ENCODE measurements at places on chromosomes 3 and 15.

GRCh38 chr15:40283615-40284300 is 894 bp upstream of the ANKRD63 start:
- no peak for DNase-seq

DNA sequence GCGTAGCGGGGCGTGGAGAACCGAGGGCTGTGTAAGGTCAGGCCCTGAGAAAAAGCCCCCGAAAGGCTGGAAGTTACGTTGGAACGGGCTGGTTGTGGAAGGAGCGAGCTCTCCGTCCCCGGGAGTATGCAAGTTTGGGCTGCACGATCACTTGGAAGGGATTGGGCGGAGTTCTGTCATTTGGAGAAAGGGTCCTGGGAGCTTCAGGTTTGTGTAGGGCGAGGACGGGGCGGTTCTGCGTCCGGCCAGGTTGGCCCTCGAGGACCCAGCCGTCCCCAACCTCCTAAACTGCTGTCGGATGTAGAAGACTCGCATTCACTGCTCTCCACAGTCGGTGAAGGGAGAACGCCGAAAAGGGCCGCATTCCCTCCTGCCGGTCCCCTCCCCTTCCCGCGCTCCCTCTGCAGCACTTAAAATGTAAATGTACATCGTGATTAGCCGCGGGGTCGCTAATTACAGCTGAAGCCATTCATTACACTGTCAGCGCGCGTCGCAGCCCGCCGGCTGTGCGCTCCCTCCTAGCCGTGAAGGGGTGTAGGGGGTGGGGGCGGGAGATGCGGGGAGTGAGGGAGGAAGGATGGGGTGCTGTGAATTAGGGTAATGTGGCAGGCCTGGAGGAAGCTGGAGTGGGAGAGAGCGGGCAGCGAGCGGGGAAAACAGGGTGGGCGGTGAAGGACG is 2.5 kb upstream of the RPP25 start:
- DNase-seq: no peak

GRCh38 chr3:121584418-121584817 is 8.8 kb upstream of the FBXO40 start:
- DNase-seq: no peak

- peak; percentile 96 for DNase-seq
Observed at GRCh38 chr3:147391781-147392624, 14.3 kb downstream of the ZIC4 start.

GRCh38 chr3:17544632-17545031 is 197.8 kb downstream of the TBC1D5 start:
- DNase-seq: peak; percentile 35

DNA sequence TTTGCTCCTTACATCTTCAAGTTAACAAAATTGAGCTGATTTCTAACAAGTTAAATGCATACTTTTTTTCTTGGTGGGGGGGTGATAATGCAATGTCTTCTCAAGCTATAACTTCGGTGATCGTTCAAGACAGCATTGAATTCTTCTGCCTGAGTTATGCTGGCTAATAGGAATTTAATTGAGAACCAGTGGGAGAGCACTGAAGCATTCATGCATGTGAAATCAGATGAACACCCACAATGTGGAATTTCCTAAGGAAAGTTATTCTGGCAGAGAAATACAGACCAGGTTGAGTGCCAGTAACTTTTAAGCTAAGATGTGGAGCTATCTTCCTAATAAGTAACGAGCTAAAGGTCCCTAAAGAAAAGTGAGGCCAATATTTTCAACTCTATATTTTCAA is 3.0 kb downstream of the SPATA16 start:
- DNase-seq: no peak

DNA sequence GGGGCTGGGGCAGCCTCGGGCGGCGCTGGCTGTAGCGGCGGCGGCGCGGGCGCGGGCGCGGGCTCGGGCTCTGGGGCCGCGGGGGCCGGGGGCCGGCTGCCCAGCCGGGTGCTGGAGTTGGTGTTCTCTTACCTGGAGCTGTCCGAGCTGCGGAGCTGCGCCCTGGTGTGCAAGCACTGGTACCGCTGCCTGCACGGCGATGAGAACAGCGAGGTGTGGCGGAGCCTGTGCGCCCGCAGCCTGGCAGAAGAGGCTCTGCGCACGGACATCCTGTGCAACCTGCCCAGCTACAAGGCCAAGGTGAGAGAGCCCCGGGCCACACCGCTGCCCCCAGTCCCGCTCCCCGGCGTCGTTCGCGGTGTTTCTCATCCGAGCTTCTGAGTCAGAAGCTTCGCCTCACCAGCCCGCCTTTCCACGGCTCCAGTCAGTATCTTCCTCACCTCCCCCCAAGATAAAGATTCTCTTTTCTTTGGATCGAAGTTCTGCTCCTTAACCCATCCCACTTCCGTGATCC is 600 bp downstream of the FBXO45 start:
- peak; percentile 65 for DNase-seq

DNA sequence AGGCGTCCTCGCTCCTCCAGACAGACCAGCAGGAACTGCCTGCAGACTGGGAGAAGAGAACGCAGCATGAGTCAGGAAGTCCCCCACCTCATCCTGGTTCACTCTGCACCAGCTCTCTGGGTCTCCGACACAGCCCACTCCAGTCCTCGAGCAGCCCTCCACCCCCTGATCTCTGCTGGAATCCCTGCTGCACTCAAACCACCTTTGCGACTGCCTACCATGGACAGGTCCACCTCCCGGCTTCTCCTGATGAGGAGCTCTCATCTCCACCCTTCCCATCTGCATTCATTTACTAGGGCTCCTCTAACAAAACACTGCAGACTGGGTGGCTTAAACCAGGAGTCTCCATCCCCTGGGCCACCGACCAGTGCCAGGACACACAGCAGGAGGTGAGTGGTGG is 202.3 kb upstream of the IGF1R start:
- no peak for DNase-seq

GRCh38 chr15:32825219-32825618 is 107.4 kb downstream of the GREM1 start:
- DNase-seq: peak; percentile 31

DNA sequence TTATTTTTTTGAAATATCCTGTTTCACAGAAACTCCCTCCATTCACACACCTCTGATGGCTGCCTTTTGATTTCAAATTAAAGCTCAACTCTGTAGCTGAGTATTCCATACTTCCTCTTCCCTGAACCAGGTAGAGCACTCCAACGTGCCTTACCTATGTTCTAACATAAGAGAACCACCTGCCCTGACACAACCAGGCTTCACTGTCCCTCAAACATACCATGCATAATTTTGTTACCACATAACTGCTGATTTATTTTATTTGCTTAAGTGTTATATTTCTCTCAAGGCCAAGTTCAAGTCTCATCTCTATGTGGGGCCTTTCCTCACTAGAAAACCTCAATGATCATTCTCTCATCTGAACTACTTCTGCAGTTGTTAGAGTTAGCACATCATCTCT is 209.7 kb downstream of the P3H2 start:
- DNase-seq: no peak

GRCh38 chr15:58506783-58507668 is 75.2 kb downstream of the LIPC start:
- DNase-seq: no peak

DNA sequence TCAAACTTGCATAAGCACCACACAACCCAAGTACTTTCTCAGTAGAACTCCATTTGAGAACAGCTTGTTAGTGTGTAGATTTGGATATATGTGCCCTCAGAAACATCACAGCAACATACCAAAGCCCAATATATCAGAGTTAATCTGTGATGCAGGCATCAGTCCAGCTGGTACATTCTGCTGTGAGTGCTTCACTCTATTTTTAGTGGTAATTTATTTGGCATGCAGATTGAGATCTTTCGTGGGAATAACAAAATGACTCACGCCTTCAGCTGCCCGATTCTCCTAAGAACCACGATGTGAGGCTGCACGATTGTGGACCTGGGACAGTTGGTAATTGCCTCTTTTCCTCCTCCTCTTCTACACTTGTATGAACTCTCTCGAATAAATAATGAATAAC is 730.7 kb downstream of the SQOR start:
- no peak for DNase-seq

DNA sequence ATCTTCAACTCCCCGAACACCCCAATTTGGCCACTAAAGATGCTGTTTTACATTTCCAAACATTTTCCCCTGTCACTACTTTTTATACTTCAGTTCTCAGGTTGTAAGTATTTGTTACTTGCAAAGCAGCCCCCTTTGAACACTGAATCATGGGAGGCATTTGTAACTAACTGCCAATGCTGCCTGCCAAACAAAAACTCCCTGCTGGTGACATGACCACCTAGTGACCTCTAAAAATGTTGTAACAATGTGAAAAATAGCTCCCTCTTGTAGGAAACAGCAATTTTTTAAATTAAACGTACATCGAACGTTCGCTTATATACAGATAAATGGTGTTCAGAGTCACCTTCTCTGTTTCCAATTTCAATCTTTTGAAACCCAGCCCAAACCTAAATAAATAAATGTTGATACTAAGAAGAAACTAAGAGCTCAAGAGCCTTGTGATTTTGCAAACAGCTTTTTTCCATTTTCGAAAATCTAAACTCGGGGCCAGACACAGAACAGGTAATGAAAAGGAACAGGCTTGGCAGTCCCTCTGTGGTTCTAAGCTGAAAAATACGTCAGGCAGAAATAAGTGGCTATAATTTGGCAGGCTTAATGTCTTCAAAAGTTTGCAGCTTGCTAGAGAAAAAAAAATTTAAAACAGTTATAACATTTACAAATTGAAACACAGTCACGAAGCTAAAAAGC is 268.6 kb upstream of the WNT5A start:
- DNase-seq: no peak

DNA sequence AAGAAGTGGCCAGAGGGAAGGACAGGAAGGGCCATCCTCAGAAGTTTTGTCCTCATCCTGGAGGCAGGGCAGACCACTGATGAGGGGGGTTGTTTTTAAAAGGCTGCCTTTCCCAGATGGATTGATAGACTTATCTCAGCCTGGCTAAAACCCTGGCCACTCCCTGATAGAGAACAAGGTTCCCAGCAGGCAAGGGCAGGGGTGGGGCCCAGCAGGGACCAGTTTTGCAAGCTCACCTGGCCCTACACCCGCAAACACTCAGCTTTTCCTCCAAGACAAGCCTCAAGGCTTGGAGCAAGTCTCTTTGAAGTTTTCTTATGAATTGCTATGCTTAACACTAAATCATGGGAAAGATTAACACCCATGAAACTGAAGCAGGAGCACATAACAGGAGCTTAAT is 9.1 kb downstream of the LIPC start:
- no peak for DNase-seq

GRCh38 chr3:193498215-193498614 is 56.5 kb downstream of the ATP13A4 start:
- no peak for DNase-seq

DNA sequence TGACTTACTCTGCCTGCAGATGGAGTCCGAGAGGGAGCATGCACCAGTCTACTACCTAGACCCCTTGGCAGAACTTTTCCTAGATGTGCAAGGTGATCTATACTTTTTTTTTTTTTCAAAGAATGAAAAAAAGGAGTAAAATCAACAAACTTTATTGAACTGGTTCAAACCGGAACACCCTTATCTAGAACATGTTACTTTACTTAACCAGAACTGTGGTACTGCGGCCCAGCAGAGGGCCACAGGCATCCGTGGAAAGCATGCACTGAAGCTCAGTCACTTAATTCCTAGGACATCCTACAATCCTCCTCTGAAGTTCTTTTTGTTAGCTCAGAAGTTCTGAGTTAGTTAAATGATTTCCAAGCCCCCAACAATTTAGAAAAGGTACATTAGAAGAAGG is 21.6 kb downstream of the CHAC1 start:
- DNase-seq: no peak

DNA sequence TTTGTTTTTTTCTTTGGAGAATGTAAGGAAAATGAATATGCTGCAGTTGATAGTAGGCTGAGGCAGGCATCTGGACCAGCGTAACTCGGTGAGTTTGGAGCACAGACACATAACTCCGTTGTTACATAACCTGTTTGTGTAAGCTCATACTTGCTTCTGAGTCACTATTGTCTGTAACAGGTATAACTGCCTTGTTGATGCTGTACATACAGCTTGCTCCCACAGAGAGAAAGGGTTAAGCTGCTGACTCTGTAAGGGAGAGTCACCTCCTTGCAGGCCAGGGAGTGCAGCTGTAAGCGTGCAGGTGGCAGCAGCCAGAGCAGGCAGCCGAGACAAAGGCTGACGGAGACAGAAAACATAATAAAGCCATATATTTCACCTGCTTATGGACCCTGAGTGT is 20.4 kb downstream of the RETNLB start:
- no peak for DNase-seq

- no peak for DNase-seq
Observed at GRCh38 chr3:63022114-63022513, 146.9 kb upstream of the CADPS start.

GRCh38 chr3:178671791-178672190 is 135.6 kb downstream of the KCNMB2 start:
- DNase-seq: peak; percentile 1

DNA sequence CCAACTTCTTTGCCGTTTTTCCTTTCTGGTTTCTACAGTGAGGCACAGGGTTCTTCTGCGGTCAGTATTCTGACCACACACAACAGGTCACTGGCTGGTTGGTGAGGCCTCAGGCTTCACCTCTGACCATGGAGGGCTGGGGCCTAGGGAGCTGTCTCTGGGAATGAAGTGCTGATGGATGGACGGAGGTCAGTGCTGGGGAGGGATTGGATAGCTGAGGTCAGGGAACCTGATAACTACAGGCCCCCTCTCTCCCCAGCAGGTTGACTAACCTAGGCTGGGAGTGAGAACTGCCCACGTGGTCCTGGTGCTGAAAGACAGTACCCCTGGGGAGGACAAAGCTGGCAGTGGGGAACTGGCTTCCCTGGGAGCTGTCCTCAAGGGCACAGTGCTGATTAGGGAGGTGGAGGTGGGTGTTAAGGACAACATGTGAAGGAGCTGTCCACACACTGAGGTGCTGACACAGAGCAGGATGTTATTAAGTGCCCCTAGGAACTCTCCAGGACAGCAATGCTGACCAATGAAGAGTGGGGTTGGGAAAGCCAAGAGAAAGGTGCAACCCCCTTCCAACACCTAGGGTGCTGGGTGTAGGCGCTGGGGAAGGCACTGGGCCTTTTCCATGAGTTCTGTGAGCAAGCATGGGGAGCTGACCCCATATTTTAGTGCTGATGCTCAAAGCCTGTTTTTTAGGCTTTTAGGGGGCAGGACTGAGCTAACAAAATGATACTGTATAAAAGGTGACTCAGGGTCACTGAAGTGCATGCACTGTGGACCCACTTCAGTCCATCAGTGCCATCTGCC is 45.2 kb downstream of the ATP2B2 start:
- peak; percentile 79 for DNase-seq

DNA sequence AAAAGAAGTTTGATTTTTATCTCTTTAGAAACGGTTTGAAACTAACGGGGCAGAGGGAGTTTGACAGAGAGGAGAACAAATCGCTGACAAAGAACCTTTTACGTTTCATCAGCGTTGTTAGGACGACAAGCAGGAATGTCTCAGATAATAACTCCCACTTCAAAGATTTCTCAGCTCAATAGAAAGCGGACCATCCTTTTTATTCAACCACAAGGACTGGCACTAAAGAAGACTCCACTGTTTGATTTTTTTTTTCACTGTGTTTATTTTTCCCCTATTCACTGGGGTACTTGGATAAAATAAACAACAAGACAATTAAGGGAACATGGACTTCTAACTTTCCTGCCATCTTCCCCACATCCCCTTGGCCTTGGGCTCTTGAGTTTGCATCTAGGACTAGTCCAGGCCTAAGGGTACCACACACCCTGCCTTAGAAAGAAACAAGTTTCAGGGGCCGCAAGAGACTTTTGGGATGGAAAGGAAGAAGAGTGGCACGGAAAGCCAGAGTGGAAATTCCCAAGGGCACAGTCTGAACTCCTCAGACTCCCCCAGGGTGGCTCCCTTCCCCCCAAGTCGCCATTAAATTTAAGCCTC is 19.0 kb downstream of the ZIC4 start:
- no peak for DNase-seq

GRCh38 chr15:31307270-31308184 is 19.1 kb upstream of the KLF13 start:
- DNase-seq: no peak

GRCh38 chr3:113136544-113136943 is 74.8 kb upstream of the BOC start:
- no peak for DNase-seq
